Progenitor cell of endocrine pancreas (in vitro differentiated cells): ENCODE measurements at places on chromosomes 1 and 21.

- no peak for DNase-seq
These were observed 669.8 kb upstream of the B3GALT2 start for GRCh38 chr1:193856261-193856660.

- no peak for DNase-seq
These were observed 8.4 kb downstream of the LRP8 start for GRCh38 chr1:53319296-53320101.

GRCh38 chr21:29053011-29053553 lies 20.4 kb downstream of the CCT8 start:
- DNase-seq = no peak

DNA sequence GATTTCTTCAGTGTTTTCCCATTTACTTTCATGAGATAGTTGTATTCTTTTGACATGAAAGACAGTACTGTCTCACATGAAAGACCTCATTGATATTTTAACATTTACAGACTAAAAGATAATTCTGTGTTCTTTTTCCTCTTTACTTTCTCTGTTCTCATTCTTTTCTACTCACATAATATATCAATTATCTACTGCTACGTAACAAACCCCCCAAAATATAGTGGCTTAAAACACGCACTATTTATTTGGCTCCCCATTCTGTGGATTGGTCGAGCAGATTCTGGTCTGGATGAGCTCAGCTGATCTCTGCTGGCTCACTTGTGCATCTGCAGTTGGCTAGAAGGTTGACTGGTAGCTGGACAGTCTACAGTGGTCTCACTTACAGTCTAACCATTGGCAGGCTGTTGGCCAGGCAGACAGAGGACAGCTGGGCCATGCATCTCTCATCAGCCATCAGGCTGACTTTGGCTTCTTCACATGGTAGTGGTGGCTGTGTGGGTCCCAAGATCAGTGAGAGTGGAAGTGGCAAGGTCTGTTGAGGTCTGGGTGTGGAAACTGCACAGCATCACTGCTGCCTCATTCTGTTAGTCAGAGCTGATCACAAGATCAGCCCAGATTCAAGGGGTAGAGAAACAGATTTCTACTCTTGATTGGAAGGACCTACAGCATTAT lies 63.2 kb downstream of the MPZL1 start:
- no peak for DNase-seq

DNA sequence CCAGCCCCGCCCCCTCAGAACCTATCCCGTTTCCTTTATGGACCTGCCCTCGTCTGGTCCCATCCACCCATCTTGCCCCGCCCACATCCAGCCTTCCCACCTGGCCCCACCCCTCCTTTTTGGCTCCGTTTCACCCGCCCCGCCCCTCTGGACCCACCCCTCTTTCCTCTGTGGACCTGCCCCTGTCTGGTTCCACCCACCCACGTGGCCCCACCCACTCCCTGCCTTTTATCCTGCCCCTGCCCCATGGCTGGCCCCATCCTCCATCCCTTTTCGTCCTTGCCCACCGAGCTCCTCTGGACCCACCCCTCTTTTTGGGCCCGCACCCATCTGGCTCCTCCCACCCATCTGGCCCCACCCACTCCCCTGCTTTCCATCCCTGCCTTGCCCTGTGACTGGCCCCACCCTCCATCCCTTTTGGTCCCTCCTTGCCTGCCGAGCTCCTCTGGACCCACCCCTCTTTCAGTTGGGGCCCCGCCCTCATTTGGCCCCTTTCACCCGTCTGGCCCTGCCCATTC lies 177.3 kb downstream of the CAMTA1 start:
- peak; percentile 52 for DNase-seq

DNA sequence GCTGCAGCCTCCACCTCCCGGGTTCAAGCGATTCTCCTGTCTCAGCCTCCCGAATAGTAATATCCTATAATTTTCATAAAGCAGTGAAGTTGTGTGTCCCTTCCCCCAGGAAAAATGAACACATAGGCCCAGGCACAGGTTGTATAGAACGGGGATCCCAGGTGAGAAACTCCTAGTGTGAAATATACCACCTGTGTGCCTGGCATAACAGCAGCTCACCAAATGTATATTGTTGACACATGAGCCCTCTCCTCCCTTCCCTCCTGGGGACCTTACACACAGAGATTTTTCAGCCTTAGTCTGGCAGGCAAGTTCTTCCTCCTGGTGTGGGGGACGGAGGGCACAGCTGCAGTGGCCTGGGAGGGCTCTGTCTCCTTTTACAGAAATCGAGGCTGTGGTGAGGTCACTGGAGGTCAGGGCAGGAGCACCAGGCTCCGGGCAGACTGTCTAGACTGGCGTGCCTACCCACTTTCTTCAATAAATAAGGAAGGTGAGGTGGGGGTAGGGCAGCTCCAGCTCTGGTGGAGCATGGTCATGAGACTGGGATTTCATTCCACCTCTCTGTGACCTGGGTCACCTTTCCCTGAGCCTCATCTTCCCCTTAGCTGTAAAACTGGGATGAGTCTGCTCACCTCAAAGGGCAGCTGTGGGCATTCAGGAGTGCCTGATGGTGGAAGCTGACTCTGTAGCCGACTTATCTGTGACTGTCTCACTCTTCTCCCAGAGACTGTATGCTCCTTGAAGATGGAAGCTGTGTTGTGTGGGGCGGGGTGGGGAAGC lies 14.3 kb downstream of the RCC1 start:
- DNase-seq = no peak

DNA sequence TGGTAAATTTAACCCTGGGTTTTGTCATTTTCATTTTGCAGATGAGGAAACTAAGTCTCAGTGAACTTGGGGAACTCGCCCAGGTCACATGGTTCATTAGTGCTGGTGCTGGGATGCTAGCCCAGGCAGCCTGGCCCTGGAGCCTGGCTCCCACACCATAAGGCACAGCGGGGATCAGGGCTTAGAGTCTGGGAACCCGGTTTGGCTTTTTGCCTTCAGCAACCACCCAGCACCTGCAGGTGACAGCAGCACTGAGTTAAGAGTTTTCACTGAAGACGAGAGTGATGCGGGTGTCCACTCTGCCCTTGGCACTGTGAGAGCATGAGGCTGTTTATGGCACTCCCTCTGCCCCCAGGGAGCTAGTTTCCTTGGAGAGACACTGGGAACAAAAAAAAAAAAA lies 18.4 kb upstream of the CD101 start:
- DNase-seq = no peak

GRCh38 chr1:198841477-198841876 lies 202.6 kb downstream of the PTPRC start:
- no peak for DNase-seq

GRCh38 chr1:169414952-169415351 lies 12.3 kb downstream of the CCDC181 start:
- no peak for DNase-seq

GRCh38 chr1:178846306-178846705 lies 24.6 kb downstream of the ANGPTL1 start:
- DNase-seq = no peak

DNA sequence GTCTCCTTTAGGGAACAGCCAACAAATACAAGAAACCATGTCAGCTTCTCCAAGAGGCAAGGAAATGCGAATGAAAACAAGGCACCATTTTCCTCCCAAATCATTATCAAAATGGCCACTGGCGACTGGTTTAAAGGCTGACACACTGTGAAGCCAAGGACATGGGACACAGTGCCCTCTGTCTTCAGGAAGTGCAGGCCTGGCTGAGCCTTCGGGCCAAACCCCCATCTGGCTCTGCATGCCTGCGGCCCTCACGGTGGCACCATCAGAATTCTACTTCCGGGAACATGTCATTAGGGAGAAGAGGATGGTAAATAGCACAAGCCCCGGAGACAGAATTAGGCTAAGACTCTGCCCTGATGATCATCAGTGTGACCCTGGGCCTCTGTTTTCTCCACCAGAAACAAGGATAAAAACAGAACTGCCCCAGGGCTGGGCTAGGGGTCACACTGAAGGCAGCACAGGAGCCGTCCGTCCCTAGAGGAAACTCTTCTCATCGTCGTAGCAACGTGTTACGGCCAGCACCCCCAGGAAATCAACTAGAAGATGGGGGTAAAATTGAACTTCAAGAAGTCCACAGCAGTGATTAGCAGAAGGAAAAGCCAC lies 103.5 kb downstream of the NPHP4 start:
- DNase-seq = no peak

GRCh38 chr1:230293390-230293700 lies 132.8 kb downstream of the PGBD5 start:
- no peak for DNase-seq

DNA sequence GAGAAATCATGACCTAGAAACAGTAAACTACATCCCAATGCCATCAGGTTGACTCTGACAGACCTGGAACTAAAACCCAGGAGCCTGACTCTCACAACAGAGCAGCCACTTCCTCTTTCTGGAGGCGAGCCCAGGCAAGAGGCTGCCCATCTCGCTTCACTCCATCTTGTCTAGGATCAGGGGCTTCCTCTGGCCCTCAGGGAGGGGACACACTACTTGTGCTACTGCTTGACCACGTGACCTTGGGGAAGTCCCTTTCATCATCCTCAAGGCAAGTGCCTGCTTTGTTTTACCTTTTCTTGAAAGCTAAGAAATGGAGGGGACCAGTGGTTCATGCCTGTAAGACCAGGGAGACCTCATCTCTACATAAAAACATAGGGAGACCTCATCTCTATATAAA lies 2.6 kb upstream of the TENT5B start:
- DNase-seq = no peak

GRCh38 chr1:29706936-29707335 lies 470.6 kb downstream of the PTPRU start:
- DNase-seq = peak; percentile 52

DNA sequence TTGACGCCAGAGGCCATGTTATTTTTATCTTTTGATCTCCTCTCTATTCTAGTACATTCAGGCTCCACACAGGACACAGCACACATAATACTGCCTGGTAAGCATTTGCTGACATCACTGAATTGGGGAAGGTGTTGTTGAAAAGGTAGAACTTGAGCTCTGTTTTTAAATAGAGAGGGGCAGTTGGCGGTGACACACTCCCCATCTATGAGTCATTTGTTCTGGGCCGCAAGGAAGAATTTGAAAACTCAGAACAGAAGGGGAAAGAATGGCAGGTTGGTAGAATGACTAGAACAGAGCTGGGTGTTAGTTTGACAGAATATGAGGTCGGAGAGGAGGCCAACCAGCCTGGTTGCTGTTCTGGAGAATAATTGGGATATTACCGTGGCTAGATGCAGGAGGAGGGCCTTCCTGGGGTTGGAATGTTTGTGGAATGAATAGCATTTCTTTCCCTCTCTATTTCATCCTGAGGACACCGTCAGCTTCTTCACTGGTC lies 52.1 kb upstream of the ERRFI1 start:
- no peak for DNase-seq

- DNase-seq = no peak
These were observed 9.4 kb downstream of the SLC25A44 start for GRCh38 chr1:156203331-156203730.

DNA sequence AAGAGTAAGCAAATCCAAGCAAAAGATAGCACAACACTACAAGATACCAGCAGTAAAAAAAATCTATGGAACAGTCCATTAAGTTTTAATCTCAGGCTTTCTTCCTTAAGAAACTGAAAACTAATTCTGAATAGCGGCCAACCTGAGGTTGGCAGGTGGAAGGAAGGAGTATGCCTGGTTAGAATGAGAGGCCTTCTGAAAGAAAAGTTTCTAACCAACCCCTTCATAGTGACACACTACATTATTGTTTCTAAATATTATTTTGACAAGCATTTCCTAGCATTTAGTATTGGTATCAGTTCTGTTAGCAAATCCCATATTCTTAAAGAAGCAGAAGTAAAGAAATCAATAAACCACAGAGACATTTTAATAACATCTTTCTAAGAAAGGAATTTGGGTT lies 205.7 kb upstream of the PTBP2 start:
- DNase-seq = no peak

DNA sequence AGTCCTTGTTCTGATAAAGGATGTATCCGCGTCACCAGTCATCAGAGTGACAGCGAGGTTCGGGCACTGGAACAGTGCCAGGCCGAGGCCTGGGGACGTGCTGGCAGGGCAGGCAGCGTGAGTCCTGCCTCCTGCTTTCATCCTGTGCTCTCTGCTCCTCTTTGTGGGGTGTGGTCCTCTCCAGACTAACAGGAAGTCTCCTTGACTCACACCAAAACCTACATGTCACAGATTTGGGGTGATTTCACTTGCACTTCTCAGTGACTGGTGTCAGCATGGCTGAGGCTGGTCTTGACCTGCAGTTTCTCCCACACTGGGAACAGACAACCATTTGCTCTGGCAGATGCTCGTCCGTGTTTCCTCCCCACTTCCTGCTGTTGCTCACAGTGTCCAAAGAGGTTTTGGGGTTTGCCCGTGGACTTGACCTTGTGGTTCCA lies 8.8 kb upstream of the NLRP3 start:
- no peak for DNase-seq

DNA sequence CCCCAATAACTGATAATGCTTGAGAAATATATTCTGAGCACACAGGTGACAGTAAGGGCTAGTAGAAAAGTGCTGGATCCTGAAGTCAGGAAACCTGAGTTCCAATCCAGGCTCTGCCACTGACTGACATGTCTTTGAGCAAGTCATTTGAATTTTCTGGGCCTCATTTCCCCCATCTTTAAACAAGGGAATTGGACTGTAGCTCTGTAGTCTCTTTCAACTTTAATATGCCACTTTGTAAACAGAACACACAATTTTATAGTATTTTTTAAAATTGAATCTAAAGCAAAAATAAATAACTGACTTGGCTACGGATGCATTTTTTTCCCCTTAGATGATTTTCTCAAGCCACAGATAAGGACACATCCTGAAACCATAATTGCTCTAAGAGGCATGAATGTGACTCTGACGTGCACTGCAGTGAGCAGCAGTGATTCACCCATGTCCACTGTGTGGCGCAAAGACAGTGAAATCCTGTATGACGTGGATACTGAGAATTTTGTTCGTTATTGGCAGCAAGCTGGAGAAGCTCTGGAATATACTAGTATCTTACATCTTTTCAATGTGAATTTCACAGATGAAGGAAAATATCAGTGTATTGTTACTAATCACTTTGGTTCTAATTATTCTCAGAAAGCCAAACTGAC lies 37.0 kb downstream of the LRIG2 start:
- no peak for DNase-seq

DNA sequence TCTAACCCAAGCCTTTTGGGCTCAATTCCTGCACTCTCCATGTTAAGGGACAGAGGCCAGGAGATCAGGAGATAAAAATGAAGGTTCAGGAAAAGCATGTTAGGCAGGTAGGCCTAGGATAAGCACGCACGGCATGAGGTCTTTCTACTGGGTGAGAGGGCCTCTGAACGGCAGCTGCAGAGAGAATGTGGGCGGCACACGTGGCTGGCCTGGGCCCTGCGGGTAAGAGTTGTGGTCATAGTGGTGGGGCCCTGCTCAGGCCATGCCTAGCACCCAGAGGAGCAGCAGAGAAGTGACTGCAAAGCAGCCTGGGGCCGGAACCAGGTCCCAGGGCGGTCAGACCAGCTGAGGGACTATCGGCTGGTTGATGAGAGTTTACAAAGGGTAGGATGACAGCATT lies 7.5 kb upstream of the FOXO6 start:
- DNase-seq = no peak
